ENCODE measurements at places on chromosomes 6 and 20. TPM values are rescaled to one million over a fixed set of nuclear protein-coding genes. Genes with fewer than 3 reads are reported as not detected.

- no peak for DNase-seq
These were observed 3.2 kb downstream of the SLC22A23 start for GRCh38 chr6:3453413-3454272.

HLA-DQA2 gene
- 1.1 TPM for total RNA-seq

JAG1 gene
- 0.12 TPM for total RNA-seq

DNA sequence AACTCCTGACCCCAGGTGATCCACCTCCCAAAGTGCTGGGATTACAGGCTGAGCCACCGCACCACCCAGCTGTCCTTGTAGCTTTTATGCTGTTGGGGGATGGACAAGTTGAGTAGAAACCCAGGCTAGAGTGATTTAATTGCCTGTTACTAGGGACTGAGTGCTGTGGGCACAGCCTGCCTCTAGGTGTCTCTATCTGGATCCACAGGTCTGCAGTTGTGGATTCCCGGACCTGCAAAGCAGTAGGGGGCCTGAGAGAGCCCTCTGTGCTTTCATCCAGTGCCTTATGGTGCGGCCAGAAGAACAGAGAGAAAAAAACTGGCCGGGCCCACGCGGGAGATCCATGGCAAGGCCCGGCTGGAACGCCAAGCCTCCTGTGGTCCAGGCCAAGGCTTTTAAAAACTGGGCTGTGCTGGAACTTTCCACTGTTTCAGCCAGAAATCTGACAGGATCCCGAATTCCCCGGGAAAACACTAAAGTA is 5.2 kb downstream of the SIRPA start:
- no peak for DNase-seq

DNA sequence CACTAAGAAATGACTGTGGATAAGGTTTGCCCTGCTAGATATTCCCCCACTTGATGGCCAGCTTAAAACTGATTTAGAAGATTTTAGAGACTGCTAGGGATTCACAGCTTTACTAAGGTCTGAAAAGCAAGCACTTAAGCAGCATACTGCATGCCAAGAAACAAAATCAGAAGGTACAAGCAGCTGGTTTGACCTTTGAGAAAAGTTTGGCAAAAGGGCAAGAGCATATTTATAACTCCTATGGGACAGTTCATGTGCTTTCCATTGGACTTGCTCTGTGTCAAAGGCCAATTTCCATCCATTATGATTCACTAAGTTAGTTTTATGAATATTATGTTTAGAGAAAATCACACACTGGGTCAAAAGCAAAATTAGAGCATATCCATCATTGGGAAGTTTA is 402.8 kb downstream of the PKHD1 start:
- no peak for DNase-seq

RAB44 gene
- 0.35 TPM for total RNA-seq

- no peak for DNase-seq
These were observed 259.9 kb downstream of the GJA1 start for GRCh38 chr6:121695329-121695728.

DNA sequence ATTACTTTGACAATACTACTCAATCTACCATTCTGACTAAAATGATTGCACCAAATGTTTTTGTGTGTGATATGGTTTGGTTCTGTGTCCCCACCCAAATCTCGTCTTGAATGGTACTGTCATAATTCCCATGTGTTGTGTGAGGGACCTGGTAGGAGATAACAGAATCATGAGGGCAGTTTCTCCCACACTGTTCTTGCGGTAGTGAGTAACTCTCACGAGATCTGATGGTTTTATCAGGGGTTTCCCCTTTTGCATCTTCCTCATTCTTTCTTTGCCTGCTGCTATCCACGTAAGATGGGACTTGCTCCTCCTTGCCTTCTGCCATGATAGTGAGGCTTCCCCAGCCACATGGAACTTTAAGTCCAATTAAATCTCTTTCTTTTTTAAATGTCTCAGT is 20.8 kb downstream of the SYCP2 start:
- DNase-seq: no peak

DNA sequence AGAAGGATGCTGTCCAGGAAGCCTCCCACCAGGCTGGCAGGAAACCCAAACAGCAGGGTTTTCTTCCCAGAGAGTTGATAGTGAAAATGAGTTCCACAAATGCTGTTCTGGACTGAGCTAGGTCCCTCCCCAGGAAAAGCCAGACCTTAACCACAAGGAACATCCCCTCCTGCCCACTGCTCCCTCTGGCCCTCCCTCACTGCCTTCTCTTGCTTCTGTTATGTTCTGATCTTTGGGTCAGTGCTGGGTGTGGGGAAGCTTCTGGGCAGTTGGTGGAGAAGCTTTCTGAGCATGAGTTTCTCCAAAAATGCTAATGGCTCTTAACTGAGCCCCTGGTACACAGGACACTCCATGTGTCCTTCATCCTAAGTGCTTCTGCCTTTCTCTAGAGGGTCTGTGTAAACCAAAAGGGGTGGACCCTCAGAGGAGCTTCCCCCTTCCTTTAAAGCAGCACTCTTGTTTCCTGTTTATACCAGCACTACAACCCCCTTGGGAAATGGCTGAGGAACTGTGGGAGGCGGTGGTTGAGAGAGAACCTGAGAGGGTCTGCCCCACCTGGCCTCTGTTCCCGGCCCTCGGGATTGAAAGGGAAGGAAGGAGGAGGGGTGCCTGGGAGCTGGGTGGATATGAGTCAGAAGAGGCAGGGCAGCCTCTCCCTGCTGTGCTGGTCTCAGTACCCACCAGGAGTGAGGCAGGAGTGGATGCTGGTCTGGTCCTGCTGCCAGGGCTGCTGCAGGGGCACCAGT is 42.0 kb downstream of the CDS2 start:
- DNase-seq: no peak

GRCh38 chr6:151096691-151097606 is 142.8 kb upstream of the AKAP12 start:
- no peak for DNase-seq

DNA sequence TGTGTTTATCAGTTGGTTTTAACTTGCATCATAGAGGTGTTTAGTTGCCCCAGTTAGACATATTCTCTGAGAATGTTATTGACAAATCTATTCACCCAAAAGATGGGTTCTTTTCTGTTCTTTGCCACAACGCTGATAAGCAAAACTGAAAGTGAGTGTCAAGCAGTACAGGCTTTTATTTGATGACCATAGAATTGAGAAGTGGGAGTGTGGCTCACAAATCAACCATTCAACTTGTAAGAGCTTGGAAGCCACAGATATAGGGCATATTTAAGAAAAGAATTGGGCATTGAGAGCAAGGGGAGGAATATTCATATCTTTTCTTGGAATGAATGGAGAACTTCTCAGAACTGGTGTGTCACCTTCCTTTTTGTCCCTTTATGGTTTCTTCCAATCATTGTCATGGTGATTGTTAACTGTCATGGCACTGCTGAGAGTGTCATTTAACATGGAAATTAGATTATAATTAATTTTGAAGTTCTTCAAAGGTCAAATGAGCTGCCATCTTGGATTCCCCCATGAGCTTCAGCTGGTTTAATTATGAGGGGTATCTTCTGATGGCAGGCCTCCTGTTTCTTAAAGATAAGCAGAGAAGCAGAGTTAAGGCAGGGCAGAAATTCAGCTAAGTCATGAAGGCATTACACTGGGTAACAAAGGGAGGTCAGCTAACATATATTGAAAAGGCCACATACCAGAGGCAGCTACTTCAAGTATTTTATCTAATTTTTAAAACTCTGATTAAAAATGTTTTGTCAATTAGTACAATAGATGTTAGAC is 254.0 kb upstream of the HTR1E start:
- no peak for DNase-seq

DNA sequence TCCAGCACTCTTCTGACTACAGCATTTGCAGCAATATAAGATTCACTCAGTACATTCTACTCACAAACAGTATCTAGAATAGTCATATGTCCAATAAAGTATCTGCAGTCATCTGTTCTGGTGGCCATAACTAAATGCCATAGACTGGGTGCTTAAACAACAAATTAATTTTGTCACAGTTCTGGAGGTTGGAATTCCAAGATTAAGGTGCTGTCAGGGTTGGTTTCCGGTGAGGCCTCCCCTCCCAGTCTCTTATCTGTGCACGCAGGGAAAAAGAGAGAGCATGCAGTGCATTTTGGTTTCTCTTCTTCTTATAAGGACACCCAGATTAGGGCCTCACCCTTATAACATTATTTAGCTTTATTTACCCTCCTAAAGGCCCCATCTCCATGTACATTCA is 21.3 kb upstream of the NUS1 start:
- no peak for DNase-seq

RPRD1B gene
- total RNA-seq: 40.5 TPM

SLC24A3 gene
- total RNA-seq: 0.25 TPM

DNA sequence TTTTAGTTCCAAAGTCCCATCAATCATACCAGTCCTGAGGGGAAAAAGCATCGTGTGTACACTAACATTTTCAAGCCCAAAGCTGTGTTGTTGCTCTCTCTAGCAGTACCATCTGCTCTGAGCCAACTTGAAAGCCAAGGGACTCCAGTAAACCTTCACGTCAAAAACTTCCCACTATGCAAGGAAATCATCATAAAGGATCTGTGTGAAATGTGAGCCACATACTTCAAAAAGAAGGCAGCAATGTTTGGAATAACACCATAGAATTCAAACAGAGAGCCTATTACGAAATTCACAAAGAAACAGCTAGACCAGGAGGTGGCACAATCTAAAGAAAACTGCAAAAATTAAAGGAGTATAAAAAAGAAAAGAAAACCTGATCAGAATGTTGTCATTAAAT is 399.8 kb upstream of the EPHA7 start:
- no peak for DNase-seq

SCRT2 gene
- total RNA-seq: not detected

GRCh38 chr20:44370639-44371218 is 15.2 kb downstream of the HNF4A start:
- no peak for DNase-seq

SMLR1 gene
- total RNA-seq: not detected

GRCh38 chr20:5141615-5142014 is 14.8 kb downstream of the CDS2 start:
- no peak for DNase-seq

- DNase-seq: no peak
These were observed 81.2 kb downstream of the THBS2 start for GRCh38 chr6:169172456-169172855.

GRCh38 chr6:12937971-12938370 is 221.4 kb downstream of the PHACTR1 start:
- DNase-seq: no peak

DNA sequence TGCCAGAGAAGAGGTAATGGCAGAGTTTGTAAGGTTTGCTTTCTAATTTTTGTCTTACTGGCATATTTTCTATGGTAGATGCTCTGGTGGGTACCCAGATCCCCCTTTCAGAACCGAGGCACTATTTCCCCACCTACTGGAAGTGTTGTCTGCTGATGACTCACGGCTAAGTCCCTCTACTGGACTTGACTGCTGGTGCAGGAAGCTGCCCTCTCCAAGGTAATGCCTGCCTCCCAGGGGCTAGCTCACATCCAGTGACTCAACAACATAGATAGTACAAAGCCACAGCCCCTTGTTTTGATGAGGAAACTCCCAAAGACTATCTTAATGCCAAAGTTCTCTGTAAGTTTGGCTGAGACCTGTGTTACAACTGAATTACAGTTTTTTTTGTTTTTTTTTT is 285.4 kb upstream of the FLRT3 start:
- no peak for DNase-seq

HECA gene
- total RNA-seq: 133 TPM

DNA sequence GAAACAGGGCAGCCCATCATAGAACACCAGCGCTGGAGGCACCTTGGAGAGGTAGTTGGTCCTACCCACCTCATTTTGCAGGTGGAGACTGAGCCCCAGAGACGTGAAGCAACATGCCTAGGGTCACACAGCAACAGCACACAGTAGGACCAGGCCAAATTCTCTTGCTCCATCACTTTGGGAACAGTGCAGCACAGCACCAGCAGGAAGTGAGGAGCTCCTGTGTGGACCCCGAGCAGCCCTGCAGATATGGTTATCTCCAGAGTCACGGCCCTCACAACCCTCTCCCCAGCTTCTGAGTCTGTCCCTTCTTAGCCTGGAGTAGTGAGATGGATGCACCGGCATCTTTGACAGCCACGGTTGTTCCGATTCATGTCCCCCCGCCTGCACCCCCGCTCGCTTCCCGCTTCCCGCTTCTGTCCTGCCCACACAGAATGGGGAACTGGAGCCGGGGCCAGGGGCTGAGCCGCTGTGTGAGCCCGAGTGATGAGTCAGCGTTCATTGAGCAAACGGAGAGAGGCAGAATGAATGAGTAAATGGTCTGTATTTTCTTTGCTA is 72.6 kb upstream of the DUSP22 start:
- no peak for DNase-seq

DNA sequence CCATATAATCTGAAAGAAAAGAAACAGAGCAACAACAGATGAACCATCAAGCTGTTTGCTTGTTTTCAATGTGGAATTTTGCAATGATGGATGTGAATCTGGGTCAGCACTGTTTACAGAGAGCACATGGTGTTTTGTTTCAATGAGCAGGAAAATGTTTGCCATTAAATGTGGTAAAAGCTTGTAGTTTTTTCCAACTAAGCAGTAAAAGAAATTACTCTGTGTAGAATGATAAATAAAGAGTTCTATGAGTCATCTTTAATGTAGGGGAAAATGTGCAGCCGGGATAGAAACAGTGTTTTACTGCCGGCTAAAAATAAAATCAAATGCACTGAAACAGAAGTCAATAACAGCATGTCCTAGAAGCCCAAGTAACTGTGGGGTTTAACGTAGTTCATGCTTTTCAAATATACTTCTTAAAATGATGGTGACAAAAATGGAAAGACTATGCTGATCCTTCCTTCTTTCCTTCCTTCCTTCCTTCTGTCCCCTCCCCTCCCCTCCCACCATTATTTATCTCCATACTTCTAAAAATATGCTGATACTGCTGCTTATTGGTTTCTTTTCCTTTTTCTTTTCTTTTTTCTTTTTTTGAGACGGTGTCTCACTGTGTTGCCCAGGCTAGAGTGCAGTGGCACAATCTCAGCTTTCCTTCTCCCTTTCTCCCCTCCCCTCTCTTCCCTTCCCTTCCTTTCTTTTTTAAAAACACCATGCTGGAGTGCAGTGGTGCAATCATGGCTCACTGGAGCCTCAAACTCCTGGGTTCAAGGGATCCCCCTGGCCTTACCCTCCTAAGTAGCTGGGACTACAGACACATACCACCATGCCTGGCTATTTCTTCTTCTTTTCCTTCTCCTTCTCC is 6.3 kb upstream of the NAA20 start:
- no peak for DNase-seq

GLYATL3 gene
- total RNA-seq: not detected

UST gene
- 3.0 TPM for total RNA-seq

- DNase-seq: no peak
These were observed 149.5 kb upstream of the SLC22A16 start for GRCh38 chr6:110625883-110626282.

DNA sequence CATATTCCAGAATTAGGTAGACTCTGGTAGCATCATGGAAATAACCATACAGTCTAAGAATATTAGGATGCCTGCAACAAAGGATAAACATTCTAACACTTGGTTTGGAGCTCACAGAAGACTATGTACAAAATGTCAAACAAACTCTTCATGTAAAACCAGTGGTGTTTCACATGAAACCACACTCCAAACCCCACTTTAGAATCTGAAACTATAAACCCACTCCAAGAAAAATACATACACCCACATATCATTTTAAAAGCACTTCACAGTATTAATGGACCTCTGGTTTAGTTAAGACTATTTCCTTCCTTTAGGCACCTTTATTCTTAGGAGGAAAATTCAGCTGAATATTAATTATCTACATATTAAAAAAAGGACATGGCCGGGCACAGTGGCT is 10.5 kb downstream of the AURKA start:
- DNase-seq: no peak

SIRPD gene
- total RNA-seq: 0.25 TPM

All from T-cell (primary cell).